Activated CD4-positive, alpha-beta T cell treated with anti-CD3 and anti-CD28 coated beads for 24 hours (primary cell): ENCODE measurements at places on chromosomes 6 and 20.

DNA sequence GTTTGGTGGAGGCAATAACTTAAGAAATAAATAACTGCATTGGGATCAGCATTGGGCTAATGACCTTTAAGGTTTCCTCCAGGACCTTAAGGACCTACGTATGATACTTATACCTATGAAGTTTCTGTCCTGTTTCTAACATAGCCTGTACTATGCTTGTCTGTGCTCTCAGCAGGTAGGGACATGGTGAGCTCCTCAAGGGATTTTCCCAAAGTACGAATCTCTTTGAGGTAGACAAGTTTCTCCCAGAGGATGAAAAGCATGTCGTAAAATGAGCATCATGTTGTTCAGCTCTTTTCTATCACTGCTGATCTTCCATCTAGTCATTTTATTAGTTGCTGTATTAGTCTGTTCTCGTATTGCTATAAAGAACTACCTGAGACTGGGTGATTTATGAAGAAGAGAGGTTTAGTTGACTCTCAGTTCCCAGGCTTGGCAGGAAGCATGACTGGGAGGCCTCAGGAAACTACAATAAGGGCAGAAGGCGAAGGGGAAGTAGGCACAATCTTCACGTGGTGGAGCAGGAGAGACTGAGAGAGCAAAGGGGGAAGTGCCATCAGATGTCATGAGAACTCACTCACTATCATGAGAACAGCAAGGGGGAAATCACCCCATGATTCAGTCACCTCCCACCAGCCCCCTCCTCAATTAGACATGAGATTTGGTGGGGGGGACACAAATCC lies 77.8 kb upstream of the TGM3 start:
- no peak for DNase-seq

GRCh38 chr6:72855471-72855870 lies 233.6 kb downstream of the KCNQ5 start:
- DNase-seq = no peak

DNA sequence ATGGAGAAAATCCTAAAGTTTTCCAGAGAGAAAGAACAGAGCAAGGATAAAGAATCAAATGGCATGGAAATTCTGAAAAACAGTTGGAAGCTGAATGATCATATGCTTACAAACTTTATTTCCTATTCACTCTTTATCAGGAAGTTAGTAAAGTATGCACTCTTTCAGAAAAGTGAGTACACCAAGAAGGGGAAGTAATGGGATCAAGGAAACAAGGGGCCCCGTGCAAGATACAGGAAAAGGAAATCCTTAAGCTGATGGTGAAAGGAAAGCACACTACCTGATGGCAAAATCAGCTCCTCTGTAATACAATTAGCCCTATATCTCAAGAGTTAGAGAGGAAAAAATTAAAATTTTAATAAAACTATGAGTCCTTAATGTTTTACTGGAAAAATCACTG lies 14.0 kb downstream of the CALHM6 start:
- DNase-seq = no peak

GRCh38 chr20:38766071-38766470 lies 17.8 kb downstream of the ACTR5 start:
- DNase-seq = no peak

DNA sequence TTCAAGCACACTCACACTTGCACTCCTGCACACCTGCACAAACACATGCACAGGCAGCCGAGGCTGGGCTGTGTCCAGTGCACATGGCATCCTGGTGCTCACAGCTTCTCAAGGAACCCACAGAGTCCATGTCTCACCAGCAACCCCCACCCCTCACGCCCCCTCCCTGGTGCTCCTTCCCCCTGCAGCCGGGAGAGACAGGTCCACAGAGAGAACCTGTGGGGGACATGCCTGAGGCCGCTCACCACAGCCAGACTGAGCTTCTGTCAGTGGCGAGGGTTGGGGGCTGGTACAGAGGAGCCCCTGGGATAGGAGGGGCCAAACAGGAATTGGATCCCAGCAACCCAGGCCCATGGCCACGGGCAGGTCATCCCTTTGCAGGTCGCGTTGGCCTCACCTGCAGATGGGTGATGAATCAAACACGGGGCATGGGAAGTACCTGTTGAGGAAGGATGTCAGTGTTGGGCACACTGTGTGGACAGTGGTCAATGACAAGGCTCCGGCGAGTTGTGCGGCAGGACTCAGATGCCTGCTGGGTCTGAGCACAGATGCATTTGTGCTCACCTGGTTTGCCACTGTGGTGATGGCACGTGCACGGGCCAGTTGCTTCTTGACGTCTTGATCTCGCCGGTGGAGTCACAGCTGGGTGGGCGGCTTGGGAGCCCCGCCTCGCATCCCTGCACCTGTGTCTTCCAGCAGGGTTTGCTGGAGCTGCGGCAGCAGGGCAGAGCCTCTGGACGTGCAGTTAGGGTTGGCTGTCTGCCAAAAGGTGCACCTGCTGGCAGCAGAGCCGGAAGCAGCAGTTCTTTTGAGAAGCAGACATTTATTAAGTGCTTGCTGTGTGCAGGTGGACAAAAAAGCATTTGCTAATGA lies 113.0 kb downstream of the ERMARD start:
- no peak for DNase-seq

- DNase-seq = no peak
Observed at GRCh38 chr20:45047581-45048119, 53.3 kb downstream of the KCNS1 start.

DNA sequence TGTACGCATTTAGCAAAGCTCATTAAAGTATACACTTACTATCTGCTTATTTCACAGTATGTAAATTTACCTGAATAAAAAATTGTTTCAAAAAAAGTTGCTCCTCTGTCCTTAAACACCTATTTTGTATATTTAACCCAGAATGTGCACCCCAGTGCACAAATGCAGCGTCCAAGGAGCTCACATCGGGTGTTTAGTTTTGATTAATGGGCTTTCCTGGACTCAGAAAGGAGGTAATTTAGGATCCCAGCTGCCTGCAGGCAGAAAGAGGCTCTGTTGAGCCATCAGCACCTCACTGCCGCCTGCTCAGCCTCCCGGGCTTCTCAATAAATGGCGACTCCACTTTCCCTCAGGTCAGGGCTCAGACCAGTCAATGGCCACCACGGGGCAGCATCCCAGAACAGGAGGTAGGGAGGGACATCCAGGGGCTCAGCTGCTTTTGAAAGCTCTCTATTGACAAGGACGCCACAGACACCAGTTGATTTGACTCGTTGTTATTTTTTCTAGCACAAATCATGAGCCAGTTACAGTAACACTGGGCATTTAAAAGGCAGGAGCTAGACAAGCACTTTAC lies 70.2 kb upstream of the TBC1D7 start:
- DNase-seq = no peak
